Activated naive CD8-positive, alpha-beta T cell treated with anti-CD3 and anti-CD28 coated beads, Interleukin-2, amount 10 ng/mL, durations not matched to agents 7 days and 5 days (primary cell): ENCODE measurements at places on chromosomes 2 and 18. TPM values are rescaled to one million over a fixed set of nuclear protein-coding genes. Genes with fewer than 3 reads are reported as not detected.
A peak's percentile ranks its signal among the peaks of the same experiment; 100 is the strongest.

GRCh38 chr2:36277146-36277808 lies 78.3 kb upstream of the CRIM1 start:
- H3K27me3 ChIP-seq, result peaks cover 2% of the 10 kb centered on the region
- no peaks in the 10 kb centered on the region for H3K36me3 ChIP-seq
- no peak overlapping the region for H3K4me3 ChIP-seq
- no peak overlapping the region for H3K27ac ChIP-seq
- H3K4me1 ChIP-seq, result no peaks in the 10 kb centered on the region

DNA sequence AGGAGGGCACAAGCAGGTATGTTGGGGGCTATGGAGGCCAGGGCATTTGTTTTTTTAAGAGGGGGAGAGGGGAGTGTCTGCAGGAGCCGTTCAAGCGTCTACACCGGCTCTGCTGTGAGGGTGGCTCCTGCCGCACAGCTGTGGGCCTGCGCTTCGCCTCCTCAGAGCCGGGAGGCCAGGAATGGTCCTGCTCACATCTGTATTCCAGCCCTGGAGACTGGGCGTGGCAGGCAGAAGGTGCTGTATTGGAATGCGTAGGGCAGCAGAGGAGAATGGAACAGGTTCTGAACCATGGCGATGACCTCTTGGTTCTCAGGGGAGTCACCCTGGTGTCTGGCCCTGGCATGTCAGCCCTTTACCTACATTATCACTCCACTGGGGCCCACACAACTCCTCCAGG lies 26.8 kb upstream of the INHBB start:
- peaks cover 17% of the 10 kb centered on the region for H3K4me1 ChIP-seq
- H3K4me3 ChIP-seq, result no peak overlapping the region
- H3K27me3 ChIP-seq, result peaks cover 6% of the 10 kb centered on the region

The GNAL gene
- total RNA-seq, result 0.60 TPM

The TM4SF20 gene
- total RNA-seq, result not detected

The MC4R gene
- not detected for total RNA-seq

- no peak overlapping the region for H3K4me3 ChIP-seq
- H3K27ac ChIP-seq, result no peak overlapping the region
- no peaks in the 10 kb centered on the region for H3K4me1 ChIP-seq
- H3K27me3 ChIP-seq, result no peaks in the 10 kb centered on the region
- H3K36me3 ChIP-seq, result no peaks in the 10 kb centered on the region
- no peak for DNase-seq
Measured at GRCh38 chr2:145546091-145546490, 1026.2 kb upstream of the ZEB2 start.

The SLC16A14 gene
- 0.65 TPM for total RNA-seq

DNA sequence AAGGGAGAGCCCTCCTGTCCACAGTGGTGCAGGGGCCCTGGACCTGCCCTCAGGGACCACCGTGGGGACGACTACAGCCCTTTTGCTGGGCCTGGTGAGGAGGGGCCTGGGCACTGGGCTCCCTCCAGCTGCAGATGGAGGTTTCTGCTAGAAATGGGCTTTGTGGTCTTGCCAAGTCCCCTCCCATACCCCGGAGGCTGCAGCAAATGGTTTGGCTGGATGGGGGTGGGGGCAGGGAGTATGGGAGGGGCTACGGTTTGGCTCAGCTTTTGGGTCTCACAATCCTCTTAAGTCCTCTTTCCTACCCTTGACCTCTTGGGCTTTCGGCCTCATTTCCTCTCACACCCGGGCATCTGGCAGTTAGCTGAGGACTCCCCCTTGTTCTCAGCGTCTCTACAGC lies 21.7 kb downstream of the TET3 start:
- peaks cover 29% of the 10 kb centered on the region for H3K4me1 ChIP-seq
- no peak for DNase-seq
- H3K27ac ChIP-seq, result no peak overlapping the region
- no peak overlapping the region for H3K4me3 ChIP-seq
- H3K27me3 ChIP-seq, result no peaks in the 10 kb centered on the region

The MRO gene
- not detected for total RNA-seq

DNA sequence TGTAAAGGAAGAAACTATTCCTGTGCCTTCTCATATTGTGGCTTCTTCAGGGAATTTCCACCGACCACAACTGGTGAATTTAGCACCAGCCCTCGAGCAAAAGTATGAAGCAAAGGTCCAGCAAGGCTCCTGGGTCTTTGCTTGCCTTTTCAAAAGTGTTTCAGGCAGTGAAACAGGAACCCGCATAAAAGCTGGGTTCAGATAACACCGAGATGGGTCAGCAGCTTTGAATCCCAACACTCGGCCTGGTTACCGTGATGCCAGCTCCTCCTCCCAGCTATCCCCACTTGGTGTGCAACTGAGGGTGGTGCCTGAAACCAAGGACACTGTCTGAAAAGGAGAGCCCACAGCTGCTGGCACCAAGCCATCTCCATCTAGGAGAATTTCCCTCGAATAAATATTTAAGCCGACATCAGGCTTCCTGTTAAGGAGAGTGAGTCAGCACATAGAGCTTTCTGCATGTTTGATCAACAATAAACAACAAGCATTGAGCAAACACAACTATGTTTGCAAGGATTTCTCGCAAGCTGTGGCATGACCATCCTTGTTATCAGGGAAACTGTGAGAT lies 69.5 kb downstream of the ANTXR1 start:
- H3K27me3 ChIP-seq, result peaks cover 28% of the 10 kb centered on the region
- H3K4me1 ChIP-seq, result no peaks in the 10 kb centered on the region
- DNase-seq, result no peak
- no peak overlapping the region for H3K27ac ChIP-seq
- no peak overlapping the region for H3K4me3 ChIP-seq
- no peaks in the 10 kb centered on the region for H3K36me3 ChIP-seq

- no peaks in the 10 kb centered on the region for H3K4me1 ChIP-seq
- H3K27me3 ChIP-seq, result peaks cover 19% of the 10 kb centered on the region
- no peaks in the 10 kb centered on the region for H3K36me3 ChIP-seq
Measured at GRCh38 chr18:47415881-47416280, 164.4 kb upstream of the SKOR2 start.

DNA sequence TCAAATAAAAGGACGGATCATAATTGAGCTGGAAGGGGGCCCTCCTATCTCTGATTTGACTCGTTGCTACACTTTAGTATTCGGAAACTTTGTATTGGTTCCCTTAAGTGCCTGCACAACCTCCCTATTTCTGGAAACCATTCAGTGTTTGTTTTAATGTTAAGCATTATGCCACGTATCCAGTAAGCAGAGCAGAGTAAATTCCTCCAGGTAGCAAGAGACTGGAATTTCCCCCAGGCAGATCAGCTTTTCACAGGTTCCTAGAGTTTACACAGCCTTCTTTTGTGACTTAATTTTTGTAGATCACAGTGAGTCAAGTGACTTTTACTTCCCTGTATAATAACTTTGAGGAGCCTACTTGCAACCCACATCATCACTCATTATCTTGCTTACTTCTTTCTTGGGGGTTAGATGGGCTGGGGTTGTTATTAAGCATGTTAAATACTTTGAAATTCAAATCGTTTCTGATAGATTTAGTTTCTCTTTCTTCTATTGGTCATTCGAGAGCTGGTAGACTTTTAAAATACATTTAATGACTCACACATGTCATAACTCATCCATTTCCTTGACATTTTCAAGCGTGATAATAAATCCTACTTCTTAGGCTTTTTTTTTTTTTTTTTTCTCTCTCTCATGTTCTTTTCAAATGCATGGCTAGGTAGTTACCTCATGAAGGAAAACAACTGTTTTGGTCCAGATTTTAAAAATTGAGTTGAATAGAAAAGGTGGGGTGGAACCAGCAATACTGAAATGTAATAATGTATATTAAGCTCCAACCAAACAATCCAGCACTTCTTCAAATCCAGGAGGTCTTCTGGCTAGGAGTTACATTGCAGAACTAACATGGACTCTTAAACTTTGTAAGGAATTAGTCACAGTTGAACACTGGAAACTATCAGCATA lies 219.3 kb downstream of the NEDD4L start:
- H3K27me3 ChIP-seq, result no peaks in the 10 kb centered on the region
- no peaks in the 10 kb centered on the region for H3K36me3 ChIP-seq
- no peak overlapping the region for H3K27ac ChIP-seq
- H3K4me1 ChIP-seq, result no peaks in the 10 kb centered on the region
- no peak overlapping the region for H3K4me3 ChIP-seq

The KCNJ3 gene
- not detected for total RNA-seq

The SPATA3 gene
- total RNA-seq, result not detected

GRCh38 chr18:23593720-23594119 lies 7.4 kb upstream of the NPC1 start:
- H3K27ac ChIP-seq, result no peak overlapping the region
- no peak for DNase-seq
- H3K4me3 ChIP-seq, result no peak overlapping the region
- no peaks in the 10 kb centered on the region for H3K4me1 ChIP-seq
- H3K36me3 ChIP-seq, result no peaks in the 10 kb centered on the region

- peaks cover 54% of the 10 kb centered on the region for H3K4me1 ChIP-seq
- H3K36me3 ChIP-seq, result peaks cover 71% of the 10 kb centered on the region
- no peaks in the 10 kb centered on the region for H3K27me3 ChIP-seq
- H3K4me3 ChIP-seq, result peak overlapping the region; percentile 77
Measured at GRCh38 chr2:84840306-84840705, 40.6 kb downstream of the TRABD2A start.

DNA sequence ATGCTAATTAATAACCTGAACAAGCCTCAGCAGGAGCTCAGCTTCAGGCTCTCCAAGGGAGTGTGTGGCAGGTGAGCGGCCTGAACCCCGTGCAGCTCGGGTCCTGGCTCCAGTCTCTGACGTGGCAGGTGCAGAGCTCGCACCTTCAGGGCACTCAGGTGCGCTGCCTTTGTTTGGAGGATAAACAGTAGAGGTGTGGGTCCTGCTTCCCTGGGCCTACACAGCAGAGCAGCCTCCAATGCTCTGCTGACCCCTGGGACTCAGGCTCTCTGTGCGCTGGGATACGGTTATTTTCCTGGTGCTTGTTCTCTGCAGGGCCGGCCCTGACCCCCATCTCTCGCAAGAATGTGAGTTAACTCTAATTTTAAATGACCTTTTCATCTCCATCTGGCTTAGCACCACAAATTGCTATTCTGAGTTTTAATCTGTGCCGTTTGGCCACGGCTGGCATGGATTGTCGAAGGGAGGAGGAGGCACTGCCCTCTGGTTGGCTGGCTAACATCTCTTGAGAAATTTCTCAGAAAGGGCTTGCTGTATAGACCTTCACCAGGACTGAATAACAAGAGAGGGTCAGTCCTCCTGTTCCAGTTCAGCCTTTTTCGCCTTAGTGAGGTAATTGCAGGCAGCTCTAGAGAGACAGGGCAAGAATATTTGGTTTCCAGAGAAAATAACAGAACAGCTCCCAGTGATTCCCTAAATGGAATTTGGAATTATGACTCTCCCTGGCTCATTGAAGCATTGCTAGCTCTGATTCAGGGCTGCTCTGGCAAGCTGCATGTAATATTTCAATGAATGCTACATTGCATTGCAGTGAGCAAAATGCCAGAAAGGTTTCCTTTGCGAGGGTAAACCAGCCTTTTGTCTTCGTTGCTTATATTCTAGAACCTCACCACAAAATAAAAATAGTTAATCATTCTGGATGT lies 161.8 kb downstream of the DCDC2C start:
- no peak overlapping the region for H3K4me3 ChIP-seq
- no peaks in the 10 kb centered on the region for H3K27me3 ChIP-seq
- H3K4me1 ChIP-seq, result no peaks in the 10 kb centered on the region
- no peak overlapping the region for H3K27ac ChIP-seq
- DNase-seq, result no peak

DNA sequence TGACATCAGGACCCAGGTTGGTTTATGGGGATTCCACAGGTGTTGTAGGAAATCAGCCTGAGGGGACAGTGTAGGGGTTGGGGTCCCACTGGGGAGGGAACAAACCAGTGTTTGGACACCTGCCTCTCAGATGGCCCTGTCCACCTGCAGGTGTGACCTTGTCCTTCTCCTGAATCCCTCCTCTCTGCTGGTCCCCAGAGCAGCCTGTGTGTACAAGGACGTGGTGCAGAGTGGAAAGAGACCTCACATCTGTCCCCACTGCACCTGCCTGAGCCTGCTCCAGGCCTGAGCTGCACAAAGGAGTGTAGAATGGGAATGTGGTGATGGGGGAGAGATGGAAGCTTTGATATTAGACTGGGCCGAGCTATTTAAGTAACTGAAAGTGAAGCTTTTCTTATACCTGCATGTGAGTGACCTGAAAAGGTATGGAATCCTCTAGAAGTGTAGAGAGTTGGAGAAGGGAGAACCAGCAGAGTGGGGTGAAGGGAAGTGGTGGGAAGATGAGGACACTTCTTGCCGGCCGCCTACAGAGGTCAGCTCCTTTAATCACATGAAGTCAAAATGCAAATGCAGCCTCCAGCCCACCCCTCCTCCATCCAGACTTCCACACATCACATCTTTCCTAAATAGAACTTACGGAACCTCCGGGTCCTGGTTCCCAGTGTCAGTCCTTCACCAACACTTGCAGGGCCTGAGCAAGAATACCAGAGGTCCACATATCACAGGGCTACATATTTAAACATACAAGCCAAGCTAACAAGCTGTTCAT lies 89.3 kb upstream of the SMAD2 start:
- H3K4me1 ChIP-seq, result no peaks in the 10 kb centered on the region
- H3K36me3 ChIP-seq, result no peaks in the 10 kb centered on the region
- H3K4me3 ChIP-seq, result no peak overlapping the region
- H3K27ac ChIP-seq, result no peak overlapping the region
- no peak for DNase-seq

GRCh38 chr2:168244318-168244717 lies 3.1 kb downstream of the STK39 start:
- peaks cover 29% of the 10 kb centered on the region for H3K4me1 ChIP-seq
- H3K27ac ChIP-seq, result no peak overlapping the region
- H3K4me3 ChIP-seq, result peak overlapping the region; percentile 20
- peaks cover 5% of the 10 kb centered on the region for H3K36me3 ChIP-seq
- no peak for DNase-seq

The MREG gene
- 8.5 TPM for total RNA-seq

The LYPD6 gene
- total RNA-seq, result not detected

The MROH2A gene
- not detected for total RNA-seq
